ENCODE measurements at places on chromosomes 7 and 10. TPM values are rescaled to one million over a fixed set of nuclear protein-coding genes. Genes with fewer than 3 reads are reported as not detected.
A peak's percentile ranks its signal among the peaks of the same experiment; 100 is the strongest.

DNA sequence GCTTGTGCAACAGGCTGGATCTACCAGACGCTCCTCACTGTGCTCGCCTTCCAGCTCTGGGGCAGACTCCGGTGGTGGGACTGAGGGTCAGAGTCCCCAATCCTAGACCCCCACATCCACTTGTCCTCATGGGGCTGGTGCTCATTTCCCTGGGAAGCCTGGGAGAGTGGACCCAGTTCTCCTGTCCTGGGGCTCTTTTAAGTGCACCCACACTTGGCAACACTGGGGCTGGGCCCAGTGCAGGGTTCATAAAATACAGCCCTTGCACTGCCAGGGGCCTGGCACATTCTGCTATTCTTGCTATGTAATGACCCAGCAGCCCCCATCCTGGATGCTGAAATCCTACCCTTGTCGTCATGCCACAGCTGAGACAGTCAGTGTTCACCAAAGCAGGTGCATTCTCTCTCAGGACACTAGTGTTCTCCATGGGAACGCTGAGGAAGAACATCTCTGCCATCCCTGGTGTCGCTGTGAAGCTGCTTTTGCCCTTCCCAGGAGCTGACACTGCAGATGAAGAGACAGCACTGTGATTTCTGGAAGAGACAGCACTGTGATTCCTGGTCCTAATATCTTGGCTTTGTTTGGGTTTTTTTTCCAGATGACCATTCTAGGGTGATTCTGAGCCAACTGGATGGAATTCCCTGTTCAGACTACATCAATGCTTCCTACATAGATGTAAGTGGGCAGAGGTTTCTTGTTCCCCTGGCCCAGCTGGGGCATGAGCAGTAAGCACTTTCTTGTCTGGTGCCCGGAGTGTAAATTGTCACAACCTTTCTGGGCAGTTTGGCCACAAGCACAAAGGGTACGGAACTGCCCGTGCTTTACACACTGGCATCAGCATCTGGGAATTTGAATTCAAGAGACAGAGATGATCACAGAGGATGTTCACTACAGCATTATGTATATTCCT, 65.6 kb downstream of the MKI67 start:
- peaks cover 34% of the 10 kb centered on the region for H3K4me1 ChIP-seq
- H3K27me3 ChIP-seq: peaks cover 3% of the 10 kb centered on the region
- H3K27ac ChIP-seq: no peak overlapping the region
- H3K4me3 ChIP-seq: no peak overlapping the region
- no peaks in the 10 kb centered on the region for H3K36me3 ChIP-seq
- no peak for DNase-seq

- no peak overlapping the region for H3K27ac ChIP-seq
- DNase-seq: no peak
- H3K36me3 ChIP-seq: peaks cover 8% of the 10 kb centered on the region
- H3K27me3 ChIP-seq: no peaks in the 10 kb centered on the region
- no peak overlapping the region for H3K4me3 ChIP-seq
Observed at GRCh38 chr7:105512415-105512814, 9.7 kb downstream of the PUS7 start.

TSPAN12 gene
- 46.0 TPM for total RNA-seq

GRCh38 chr7:585229-585711, 65.6 kb upstream of the PDGFA start:
- H3K36me3 ChIP-seq: peaks cover 27% of the 10 kb centered on the region
- H3K4me3 ChIP-seq: no peak overlapping the region
- no peak for DNase-seq
- H3K27ac ChIP-seq: no peak overlapping the region
- peaks cover 21% of the 10 kb centered on the region for H3K4me1 ChIP-seq

GJC3 gene
- 0.53 TPM for total RNA-seq

ZNF503 gene
- 3.6 TPM for total RNA-seq

- no peaks in the 10 kb centered on the region for H3K27me3 ChIP-seq
- no peak for DNase-seq
- H3K4me3 ChIP-seq: no peak overlapping the region
Observed at GRCh38 chr7:115060095-115060870, 138.4 kb downstream of the MDFIC start.

FAM131B gene
- total RNA-seq: 1.4 TPM

- H3K4me3 ChIP-seq: no peak overlapping the region
- no peak overlapping the region for H3K27ac ChIP-seq
- no peaks in the 10 kb centered on the region for H3K36me3 ChIP-seq
- H3K27me3 ChIP-seq: no peaks in the 10 kb centered on the region
Observed at GRCh38 chr10:112509558-112510291, 62.7 kb downstream of the VTI1A start.

DNA sequence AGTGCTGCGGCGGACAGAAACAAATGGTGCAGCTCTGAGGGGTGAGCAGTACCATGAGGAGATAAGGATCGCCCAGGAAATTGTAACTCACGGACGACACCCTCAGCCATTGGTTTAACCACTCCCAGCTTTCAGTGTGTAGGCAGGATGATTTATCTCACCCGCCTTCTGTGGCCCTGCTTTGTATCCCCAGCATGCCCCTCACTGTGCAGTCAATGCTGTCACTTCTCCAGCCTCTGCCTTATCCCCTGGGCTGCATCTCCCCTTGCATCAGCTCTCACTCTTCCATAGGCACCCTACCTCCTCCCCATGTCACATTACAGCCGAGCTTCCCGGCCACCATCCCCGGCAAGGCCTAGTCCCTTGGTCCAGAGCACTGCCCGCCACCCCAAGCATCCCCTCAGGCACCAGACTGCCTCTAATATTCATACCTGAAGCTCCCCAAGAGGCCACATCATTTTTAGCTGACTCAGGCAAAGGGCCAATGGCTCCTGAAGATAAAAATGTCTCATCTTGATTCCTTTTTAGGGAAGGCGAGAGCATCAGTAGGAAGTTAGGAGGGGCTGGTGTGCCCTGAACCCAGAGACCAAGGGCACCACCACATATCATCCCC, 77.1 kb downstream of the CARD11 start:
- DNase-seq: no peak
- no peaks in the 10 kb centered on the region for H3K36me3 ChIP-seq
- peaks cover 2% of the 10 kb centered on the region for H3K27me3 ChIP-seq
- H3K27ac ChIP-seq: no peak overlapping the region

ANKRD1 gene
- 25.6 TPM for total RNA-seq

DNA sequence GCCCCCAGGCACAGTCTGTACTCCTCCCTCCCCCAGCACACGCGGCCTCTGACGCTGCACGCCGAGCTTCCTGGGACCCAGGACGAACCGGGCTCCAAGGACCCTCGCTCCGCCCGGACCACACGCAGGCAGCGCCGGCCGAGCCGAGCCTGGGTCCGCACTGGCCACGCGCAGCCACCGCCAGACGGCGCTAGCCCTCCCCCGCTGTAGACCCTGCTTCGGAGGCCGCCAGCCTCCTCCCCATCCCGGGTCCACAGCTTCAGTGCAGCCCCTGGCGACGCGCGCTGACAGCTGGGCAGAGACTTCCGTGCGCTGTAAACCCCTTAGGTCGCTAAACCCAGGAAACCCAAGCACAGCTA, 936 bp upstream of the TCERG1L start:
- peaks cover 45% of the 10 kb centered on the region for H3K27me3 ChIP-seq
- H3K36me3 ChIP-seq: no peaks in the 10 kb centered on the region
- no peak overlapping the region for H3K4me3 ChIP-seq
- peak; percentile 41 for DNase-seq
- H3K4me1 ChIP-seq: peaks cover 10% of the 10 kb centered on the region

DNA sequence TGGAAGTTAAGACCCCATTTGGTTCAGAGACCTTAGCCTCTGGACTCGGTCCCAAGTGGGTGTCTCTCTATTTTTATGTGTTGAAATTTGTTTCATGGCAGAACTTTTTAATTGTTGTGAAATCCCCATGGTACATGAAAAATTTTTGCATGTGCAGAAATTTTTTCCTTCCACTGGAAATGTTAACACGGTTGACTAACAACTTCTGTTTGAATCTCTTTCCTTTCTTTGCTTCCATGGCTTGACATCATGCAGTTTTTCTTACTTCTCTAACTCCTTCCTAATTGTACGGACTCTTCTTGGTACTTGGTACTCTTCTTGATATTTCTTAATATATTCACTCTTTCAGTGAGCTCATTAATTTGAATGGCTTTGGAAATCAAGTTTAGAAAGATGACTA, 18.3 kb downstream of the MDFIC start:
- DNase-seq: no peak
- no peak overlapping the region for H3K27ac ChIP-seq
- no peaks in the 10 kb centered on the region for H3K36me3 ChIP-seq
- no peak overlapping the region for H3K4me3 ChIP-seq
- H3K27me3 ChIP-seq: no peaks in the 10 kb centered on the region

DNA sequence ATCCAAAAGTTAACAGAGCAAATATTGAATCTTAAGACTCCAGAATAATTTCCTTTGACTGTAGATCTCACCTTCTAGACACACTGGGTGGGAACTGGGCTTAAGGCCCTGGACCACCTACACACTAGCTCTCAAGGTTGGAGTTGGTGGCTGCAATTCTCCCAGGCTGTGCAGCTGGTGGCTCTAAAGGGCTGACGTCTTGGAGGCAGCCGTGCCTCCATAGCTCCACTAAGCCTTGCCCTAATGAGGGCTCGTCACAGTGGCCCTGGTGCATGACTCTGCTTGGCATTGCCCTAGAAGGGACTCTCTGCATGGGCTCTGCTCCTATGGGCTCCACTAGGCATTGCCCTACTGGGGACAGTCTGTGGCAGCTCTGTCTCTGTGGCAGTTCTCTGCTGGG, 1005.2 kb downstream of the CCSER2 start:
- H3K4me3 ChIP-seq: no peak overlapping the region
- no peak overlapping the region for H3K27ac ChIP-seq
- no peaks in the 10 kb centered on the region for H3K4me1 ChIP-seq
- DNase-seq: no peak

- no peaks in the 10 kb centered on the region for H3K27me3 ChIP-seq
- H3K4me1 ChIP-seq: peaks cover 8% of the 10 kb centered on the region
- DNase-seq: no peak
- H3K27ac ChIP-seq: no peak overlapping the region
- H3K4me3 ChIP-seq: no peak overlapping the region
- no peaks in the 10 kb centered on the region for H3K36me3 ChIP-seq
Observed at GRCh38 chr10:77463499-77463898, 174.1 kb downstream of the KCNMA1 start.

GRCh38 chr7:135414850-135415439, 95.0 kb downstream of the CNOT4 start:
- no peak overlapping the region for H3K27ac ChIP-seq
- H3K4me3 ChIP-seq: no peak overlapping the region
- no peaks in the 10 kb centered on the region for H3K27me3 ChIP-seq
- DNase-seq: peak; percentile 24

GRCh38 chr10:37478381-37478780, 353.0 kb downstream of the ANKRD30A start:
- no peak overlapping the region for H3K27ac ChIP-seq
- DNase-seq: no peak
- H3K4me1 ChIP-seq: no peaks in the 10 kb centered on the region

- no peak overlapping the region for H3K4me3 ChIP-seq
- H3K27ac ChIP-seq: no peak overlapping the region
- no peaks in the 10 kb centered on the region for H3K36me3 ChIP-seq
Observed at GRCh38 chr7:88344956-88345832, 38.5 kb upstream of the STEAP4 start.

GRCh38 chr10:133401981-133402725, 8.2 kb downstream of the MTG1 start:
- H3K27me3 ChIP-seq: no peaks in the 10 kb centered on the region
- no peak overlapping the region for H3K4me3 ChIP-seq
- no peak overlapping the region for H3K27ac ChIP-seq
- peaks cover 70% of the 10 kb centered on the region for H3K36me3 ChIP-seq
- H3K4me1 ChIP-seq: no peaks in the 10 kb centered on the region
- DNase-seq: no peak

ADCY1 gene
- total RNA-seq: 7.1 TPM

MAP3K8 gene
- 4.1 TPM for total RNA-seq

- no peak overlapping the region for H3K4me3 ChIP-seq
- no peak overlapping the region for H3K27ac ChIP-seq
- DNase-seq: peak; percentile 63
- H3K4me1 ChIP-seq: no peaks in the 10 kb centered on the region
Observed at GRCh38 chr7:80054356-80054755, 80.3 kb upstream of the GNAI1 start.

SPDYE9 gene
- total RNA-seq: 0.04 TPM

Data from muscle of leg (tissue), 16 donors.